Foreskin keratinocyte (primary cell): ENCODE measurements at places on chromosomes 12 and 14.

- DNase-seq, result no peak
Observed at GRCh38 chr12:56267443-56268071, 815 bp downstream of the COQ10A start.

GRCh38 chr14:102479107-102479506, 30.5 kb downstream of the ANKRD9 start:
- DNase-seq, result no peak

- DNase-seq, result peak; percentile 85
Observed at GRCh38 chr14:67411820-67412421, at the start of gene PLEK2. PLEK2 (minus strand) TSS chr14:67412165; CDS start chr14:67412059, 106 bp downstream.

- no peak for DNase-seq
Observed at GRCh38 chr14:96354246-96354645, 8.9 kb downstream of the ATG2B start.

- DNase-seq, result no peak
Observed at GRCh38 chr12:82787016-82787415, 100.3 kb downstream of the TMTC2 start.

DNA sequence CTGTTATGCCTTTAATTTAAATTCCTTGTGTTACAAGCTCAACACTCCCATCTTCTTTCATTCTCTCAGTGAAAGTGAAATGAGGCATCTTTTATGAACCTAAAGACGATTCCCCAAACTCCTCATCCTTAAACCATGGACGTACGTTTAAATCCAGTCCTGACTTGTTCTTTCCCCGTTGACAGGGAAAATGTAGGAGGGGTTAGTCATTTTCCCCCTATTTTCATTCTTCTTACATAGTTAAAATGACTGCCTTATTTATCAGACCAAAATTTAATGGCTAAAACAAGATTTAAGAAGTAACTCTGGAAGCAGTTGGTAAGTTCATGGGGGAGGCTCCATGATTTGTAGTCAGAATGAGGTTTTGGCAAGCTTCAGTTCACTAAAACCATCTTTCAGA, 134.9 kb downstream of the KCNA5 start:
- DNase-seq, result no peak

DNA sequence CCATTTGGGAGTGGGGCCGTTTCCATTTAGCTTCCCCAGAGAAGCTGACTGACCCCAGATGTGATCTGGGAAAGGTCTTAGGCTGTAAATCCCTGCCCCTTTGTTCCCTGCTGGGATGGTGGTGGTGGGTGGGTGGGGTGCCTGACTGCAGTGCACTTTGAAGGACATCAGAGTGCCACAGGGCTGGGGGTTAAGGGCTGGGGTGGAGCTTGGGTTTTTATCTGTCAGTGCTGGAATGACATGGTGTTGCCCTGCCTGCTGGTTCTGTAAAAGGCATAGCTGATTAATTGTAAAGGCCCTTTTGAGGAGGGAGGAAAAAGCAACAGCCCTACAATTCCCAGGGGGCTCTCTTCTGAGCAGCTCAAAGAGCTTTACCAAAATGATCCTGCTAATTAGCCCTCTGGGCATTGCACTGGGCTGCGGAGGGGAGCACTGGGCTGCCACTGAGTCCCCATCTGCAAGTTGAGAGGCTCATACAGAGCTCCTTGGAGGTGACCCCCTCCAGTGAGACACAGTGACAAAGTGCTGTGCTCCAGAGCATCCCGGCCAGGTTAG, 21.1 kb downstream of the PLEKHG3 start:
- no peak for DNase-seq

- peak; percentile 95 for DNase-seq
Observed at GRCh38 chr12:27541031-27541719, 17.2 kb downstream of the PPFIBP1 start.

GRCh38 chr14:64279704-64280668, 14.2 kb downstream of the ESR2 start:
- no peak for DNase-seq

DNA sequence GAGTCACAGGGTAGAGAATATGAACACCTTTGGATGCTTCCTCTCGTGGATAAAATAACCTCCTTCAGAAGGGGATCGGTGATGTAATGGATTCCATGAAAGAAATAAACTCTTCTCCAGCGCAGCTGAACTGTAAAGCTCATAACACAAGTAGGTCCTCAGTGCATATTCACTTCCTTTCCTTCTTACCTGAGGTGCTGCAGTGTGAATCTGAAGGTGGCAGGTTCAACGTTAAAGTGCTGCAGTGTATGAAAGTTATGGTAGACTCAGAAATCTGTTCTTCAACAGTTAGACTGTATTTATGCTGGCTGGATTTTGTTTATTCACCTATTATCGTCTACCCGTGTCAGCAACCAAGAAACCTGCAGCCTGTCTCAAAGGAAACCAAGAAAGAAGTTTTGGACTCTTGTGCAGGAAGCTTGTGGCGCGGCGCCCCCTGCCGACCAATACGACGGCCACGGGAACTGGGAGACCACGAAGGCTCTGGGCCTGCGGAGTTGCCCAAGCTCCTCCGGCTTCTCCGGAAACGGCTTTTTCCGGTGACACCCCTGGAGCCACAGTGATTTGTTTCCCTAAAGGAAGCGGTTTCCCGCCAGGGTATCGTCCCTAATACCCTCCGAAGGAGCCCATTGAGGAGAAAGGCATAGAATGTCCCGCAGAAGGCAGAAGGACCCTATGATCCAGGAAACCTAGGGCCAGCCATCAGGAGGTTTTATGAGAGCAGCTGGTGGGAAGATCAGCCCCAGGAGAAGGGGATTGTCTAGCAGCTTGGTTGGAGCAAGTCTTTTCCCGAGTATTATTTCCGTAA, 17.6 kb upstream of the RNASE3 start:
- DNase-seq, result no peak

- DNase-seq, result no peak
Observed at GRCh38 chr12:75564398-75564797, 53.0 kb upstream of the KRR1 start.

DNA sequence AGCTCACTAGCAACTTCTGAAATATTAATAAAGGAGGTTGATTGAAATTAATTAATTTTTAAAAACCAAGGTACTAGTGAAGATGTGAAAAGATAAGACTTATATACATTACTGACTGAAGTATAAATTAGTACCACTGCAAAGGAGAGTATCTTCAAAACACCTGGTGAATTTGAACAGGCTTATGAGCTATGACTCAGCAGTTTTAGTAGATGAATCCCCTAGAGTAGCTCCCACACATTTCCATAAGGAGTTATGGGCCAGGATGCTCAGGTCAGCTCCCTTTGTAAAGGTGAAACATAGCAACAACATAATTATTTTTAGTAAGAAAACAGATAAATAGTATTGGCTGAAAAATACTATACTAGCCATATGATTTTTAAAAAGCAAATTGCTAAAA, 218.6 kb downstream of the SYT1 start:
- DNase-seq, result no peak

- no peak for DNase-seq
Observed at GRCh38 chr14:73008501-73008900, 18.4 kb downstream of the ZFYVE1 start.

GRCh38 chr12:64187370-64187769, 34.7 kb downstream of the KICS2 start:
- no peak for DNase-seq

DNA sequence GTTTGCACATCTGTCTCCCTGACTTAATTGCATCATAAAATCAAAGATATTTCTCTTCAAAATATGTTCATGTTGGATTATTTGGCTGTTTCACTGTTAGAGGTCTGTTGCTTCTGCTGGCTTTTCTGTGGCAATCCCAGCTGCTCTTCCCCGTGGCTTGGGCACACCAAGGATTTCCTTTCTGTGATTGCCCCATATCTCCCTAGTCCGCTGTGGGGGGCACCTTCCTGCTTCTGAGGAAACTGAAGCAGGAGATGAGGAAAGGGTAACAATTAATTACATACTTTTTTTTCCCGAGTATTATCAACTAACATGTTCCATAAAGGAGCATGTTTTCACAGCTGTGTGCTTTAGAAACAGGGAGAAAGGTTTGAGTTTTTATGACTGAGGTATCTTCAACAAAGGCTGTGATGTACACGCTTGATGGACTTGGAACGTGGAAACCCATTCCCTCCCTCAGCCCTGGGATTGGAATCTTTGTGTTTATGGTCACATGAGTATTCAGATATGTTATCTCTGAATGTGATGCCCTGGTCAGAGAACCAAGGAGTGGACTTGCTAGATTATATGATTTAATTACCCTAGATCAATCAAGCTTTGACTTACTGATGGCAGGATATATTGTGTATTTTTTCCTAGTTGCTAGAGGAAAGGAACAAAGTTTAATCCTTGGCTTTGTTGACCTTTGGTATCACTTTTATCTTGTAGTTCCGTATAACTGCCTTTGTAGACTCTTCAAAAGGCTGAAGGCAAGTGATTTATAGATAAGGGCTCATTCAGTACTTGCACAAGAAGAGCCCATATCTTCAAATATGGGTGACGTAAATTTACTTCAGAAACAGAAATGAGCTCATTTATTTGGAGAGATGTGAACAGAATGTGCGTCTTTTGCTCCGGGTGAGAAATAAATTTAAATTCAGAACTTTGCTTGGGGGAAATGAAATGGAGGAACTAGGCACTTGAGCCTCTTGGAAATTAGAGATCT, 46.7 kb downstream of the BORCS5 start:
- DNase-seq, result no peak

- no peak for DNase-seq
Observed at GRCh38 chr14:92584816-92585215, 71.2 kb downstream of the RIN3 start.

- DNase-seq, result peak; percentile 72
Observed at GRCh38 chr12:22518060-22518719, 26.2 kb downstream of the C2CD5 start.

GRCh38 chr14:69041783-69042182, 62.7 kb upstream of the ACTN1 start:
- no peak for DNase-seq

DNA sequence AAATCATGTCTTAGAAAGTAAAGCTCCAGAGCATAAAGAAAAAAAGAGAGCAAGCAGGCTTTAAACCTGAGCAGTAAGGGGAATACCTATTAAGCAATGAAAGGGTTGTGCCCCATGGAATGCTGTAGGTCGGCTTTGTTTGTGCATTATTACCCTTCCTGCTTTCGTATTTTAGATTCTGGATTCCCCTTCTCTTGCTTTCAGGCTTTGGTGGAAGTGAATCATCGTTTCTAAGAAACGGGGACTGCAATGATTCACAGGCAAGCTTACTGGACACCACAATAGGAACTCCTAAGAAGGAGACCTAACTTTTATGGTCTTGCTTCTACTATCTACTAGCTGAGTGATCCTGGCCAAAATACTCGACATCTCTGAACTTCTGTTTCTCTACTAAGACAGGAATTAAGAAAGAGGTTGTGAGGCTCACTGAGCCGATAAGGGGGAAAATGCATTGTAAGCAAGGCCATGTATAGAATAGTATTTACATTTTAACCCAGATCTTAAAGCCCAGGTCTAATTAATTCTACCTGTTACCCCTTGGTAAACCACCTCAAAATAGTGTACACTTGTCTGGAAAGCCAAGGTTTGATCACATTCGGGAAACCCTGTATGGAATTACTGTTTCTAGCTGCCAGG, 1.2 kb upstream of the BMAL2 start:
- DNase-seq, result peak; percentile 99

DNA sequence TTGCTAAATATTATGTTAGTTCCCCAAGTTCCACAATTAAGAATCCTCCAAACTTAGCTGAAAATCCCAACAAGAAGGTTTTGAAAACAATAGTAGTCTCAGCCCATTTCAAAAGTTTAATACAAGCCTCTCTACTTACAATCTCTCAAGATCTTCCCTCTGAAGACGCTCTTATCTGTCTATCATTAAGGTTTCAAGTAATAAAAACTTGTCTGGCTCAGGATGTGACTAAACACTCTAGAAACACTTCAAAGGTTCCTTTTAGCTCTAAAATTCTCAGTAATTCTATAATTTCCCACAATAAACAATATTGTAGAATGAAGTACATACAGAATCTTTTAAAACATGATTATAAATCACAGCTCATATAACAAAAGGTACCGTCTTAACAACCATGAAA, 16.3 kb downstream of the YAF2 start:
- no peak for DNase-seq

DNA sequence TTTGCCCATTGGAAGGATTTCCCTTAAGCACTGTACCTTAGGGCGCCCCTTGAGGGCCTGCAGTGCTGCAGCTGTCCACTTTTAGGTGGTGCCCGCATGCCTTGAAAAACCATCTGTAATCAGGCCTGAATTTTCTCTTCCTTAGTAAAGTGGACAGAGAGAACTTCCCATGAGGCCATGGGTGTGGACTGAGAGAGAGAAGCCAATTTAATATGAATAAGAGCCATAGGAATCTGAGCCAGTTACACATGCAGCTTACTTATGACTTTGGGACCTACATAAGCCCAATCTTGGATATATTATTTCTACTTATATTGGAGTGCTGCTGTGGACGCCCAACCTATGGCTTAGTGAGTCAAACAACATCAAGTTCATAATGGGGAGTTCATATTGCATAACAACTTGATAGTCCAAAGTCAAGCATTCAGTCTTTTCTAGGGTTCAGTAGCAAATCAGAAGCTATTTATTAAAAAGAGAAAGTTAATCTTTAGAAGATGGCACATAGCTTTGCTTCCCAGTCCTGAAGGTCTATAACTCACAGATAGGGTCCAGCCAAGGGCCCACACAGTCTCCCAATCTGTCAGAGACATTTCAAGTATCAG, 11.1 kb upstream of the ETV6 start:
- DNase-seq, result no peak

- peak; percentile 96 for DNase-seq
Observed at GRCh38 chr12:88299567-88300101, 157.5 kb downstream of the TMTC3 start.

- no peak for DNase-seq
Observed at GRCh38 chr12:39431797-39432196, 11.1 kb downstream of the KIF21A start.

DNA sequence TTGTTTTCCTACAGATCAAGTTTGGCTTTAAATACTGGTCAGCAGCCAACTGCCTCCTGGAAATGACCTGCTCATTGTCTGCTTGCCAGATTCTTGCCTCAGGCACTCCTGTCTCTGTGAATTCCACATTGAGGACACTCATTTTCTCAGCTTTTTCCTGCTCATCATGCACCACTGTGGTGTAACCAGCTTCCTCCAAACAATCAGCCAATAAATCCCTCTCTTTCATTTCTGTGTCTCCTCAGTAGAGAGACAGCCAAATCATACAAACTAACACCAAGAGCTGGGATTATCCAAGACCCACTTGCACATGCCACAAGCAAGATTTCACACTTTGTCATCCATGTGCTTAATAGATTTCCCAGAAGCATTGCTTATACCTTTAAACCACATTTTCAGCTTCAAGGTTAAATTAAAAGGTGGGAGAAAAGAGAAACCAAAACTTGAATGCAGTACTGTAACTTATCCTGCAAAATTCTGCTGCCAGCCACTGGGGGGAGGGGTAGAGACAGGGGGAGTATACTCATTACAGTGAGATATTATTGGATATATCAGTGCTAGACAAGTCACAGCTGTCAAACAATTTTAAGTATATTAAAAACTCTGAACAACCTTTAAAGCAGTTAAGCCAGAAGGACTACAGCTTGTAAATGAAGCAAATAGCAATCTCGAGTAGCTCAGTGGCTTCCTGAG, 105.0 kb downstream of the PPP2R5E start:
- peak; percentile 82 for DNase-seq
